NCI-H1092 (cell line): ENCODE measurements at places on chromosomes 13 and 19.

GRCh38 chr19:56667311-56667870 is 4.2 kb downstream of the ZNF835 start:
- DNase-seq: no peak

DNA sequence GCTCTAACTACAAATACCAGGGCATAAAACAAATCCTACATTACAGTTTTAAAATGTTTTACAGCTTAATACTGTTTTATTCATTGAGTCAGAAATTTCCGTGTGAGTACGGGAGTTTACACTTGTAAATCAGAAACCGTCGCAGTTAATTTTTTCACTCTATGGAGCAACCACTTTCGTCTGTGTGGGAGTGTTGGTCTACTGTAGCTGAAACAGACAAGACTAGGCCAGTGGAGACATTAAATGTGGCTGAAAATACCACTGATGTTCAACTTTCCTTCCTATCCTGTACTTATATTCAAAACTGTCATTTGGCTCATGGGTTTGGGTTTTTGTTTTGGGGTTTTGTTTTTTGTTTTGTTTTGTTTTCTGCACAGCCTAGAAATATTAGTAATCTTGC is 268.7 kb downstream of the DCT start:
- no peak for DNase-seq

GRCh38 chr19:18856385-18857126 is 24.8 kb downstream of the UPF1 start:
- DNase-seq: no peak

DNA sequence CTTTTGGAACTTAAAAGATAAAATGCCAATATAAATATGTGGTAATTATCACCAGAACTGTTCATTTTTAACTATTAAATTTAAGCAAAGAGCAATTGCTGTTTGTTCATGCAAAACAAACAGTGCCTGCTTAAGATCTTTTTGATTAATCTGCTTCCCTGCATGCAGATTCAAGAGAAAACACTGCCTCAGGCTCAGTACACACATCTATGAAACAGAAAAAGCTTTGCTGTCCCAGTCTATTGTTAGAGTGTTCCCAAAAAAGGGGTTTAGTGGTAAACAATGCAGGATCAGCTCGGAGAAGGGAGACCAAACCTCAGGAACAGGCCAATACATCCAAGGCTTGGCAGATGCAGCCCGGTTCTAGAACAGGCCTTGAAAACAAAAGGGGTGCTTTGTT is 49.3 kb upstream of the TDRD3 start:
- DNase-seq: no peak

- no peak for DNase-seq
These were observed 16.2 kb upstream of the FOXO1 start for GRCh38 chr13:40682449-40683240.

DNA sequence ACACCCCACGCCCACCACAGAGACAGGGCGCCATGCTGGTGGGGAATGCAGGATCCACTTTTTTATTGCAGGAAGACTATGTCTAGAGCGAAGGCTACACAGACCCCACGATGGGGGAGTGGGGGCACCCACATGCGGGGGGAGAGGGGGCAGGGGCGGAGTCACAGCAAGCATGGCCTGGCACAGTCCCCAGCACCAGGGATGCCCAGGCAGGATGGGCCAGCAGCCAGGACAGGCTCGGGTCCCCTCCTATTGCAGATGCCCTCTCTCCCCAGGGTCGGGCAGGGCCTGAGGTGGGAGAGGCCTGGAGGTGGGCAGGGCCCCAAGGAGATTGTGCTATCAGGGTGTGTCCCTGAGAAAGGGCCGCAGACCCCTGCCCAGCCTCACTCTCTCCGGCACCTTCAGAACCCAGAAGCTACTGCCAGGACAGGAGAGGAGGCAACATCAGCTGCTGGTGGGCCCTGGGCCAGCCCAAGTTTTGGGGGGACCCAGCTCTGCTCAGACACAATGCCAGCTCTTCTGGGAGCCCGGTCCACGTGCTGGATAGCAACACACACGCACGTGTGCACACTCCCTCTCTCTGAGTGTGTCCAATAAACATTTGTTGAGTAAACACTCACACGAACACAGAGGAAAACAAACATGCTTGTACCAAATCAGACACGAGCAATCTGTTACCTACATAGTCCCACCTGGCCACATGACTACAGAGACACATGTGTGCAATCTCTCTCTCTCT is 6.5 kb downstream of the DIRAS1 start:
- no peak for DNase-seq
